Activated T-cell treated with anti-CD3 and anti-CD28 coated beads, Interleukin-2, amount 50 U/mL, for 1 hour (primary cell): ENCODE measurements at places on chromosomes 3 and 15.

GRCh38 chr15:86164232-86164898 is 84.7 kb downstream of the AGBL1 start:
- DNase-seq = no peak

DNA sequence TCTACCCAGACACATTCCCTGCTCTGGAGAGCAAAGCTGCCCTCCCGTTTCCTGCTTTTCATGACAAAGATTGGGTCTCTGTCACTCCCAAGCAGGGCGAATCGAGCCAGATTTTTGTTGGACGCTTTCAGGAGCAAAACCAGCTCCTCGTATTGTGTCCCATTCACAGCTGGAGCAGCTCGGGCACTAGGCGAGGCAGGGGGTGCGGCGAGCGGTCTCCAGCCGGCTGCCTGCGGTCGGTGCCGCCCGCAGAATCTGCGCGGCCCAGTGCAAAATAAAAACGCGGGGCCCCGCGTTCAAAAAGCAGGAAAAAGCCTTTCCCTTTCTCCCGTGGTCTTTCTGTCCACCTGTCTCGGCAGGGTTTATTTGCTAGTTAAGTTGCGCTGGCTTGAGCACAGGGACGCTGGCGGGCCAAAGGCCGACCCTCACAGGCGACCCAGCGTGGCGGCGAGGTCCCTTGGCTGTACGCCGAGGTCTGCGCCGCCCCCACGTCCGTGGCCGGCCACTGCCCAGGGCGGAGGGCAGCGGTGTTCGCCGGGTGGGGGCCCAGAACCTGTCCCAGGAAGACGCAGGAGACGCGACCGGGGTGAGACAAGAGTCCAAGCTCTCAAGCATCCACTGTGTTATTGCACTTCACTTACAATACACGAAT is 71.2 kb downstream of the CYP19A1 start:
- DNase-seq = no peak

DNA sequence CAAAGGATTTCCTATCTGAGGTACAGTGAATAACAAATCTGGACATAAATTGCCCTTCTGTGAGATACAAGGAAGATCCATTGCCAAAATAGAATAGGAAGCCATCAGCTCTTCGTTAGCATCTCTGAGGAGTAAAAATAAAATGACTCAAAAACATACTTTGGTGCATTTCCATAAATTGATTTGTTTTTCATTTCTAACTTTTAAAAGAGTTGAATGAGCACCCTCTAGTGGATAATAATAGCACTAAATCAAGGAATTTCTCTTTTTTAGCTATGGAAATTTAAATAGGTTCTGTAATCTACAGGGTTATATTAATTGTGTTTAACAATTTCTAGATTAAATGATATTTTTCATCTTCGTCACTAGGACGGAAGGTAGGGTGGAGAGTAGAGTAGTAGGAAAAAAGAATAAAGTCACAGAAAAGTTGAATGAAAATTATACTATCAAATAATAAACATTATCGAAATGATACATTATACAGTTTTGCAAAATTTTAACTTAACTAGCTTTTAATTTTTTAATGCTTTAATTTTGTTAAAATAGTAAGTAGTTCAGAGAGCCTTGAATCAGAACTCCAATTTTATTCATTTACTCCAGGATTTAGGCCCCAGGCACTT is 6.4 kb downstream of the NSUN3 start:
- DNase-seq = no peak

DNA sequence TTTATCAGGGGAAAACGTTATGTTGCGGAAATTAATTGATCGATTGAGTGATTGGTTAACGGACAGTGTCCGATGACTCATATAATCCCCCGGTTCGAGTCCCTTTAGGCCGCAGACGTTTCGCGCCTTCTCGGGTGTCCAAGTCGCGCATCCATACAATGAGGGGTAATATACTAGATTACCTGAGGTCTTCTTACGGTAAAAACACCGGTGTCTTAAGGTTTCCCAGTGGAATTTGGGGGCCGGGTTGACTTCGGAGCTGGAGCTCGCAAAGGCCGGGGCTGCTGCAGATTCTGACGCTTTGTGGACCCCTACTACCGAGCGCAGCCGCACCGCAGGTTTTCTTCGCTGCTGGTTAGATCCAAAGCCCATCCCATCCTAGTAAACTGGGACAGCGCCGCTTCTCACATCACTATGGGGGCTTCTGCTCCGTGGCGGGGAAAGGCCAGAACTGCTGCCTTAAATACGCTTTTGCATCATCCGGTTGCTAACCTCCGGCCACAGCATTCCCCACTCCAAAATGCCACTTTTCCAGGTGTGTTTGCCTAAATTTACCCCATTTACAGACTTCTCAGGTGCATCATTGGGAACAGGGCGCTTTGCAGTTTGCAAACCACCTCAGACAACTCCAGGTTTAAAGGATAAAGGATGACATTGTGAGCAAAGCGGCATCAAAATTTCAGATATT is 858 bp upstream of the SACM1L start:
- DNase-seq = peak; percentile 52

- DNase-seq = no peak
Observed at GRCh38 chr3:26271848-26272247, 350.7 kb upstream of the LRRC3B start.

DNA sequence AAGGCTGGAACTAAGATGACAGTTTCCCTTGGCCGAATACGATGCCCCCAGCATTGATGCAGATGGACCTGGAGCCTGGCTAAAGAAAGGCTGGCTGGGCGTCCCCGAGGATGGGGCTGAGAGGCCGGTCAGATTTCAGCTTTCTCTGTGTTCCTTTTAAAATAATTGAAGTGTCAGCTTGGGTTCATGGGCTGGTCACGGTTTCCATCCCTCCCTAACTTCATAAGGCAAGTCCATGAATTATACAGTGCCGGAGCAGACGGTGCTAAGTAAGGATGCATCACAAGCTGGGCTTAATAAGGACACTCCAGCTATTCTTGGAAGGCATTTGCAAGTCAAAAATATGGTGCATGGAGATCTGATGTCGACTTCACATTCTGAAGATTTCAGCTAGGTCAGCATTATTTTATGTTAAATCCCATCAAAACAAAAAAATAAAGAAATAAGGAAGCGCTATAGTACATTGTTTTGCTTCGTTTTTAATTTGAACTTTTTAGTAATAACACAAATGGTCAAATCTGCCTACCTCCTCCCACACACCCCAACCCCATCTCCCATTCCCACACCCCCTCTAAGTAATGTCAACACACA is 220.8 kb downstream of the RPLP1 start:
- no peak for DNase-seq
